Astrocyte (in vitro differentiated cells and primary cell): ENCODE measurements at places on chromosomes 2 and 18. TPM values are rescaled to one million over a fixed set of nuclear protein-coding genes. Genes with fewer than 3 reads are reported as not detected.

The CCDC68 gene
- 2.2 and 2.4 TPM in 2 replicates for total RNA-seq

The HTR2B gene
- 0.27 TPM in 1 of 2 replicates, not detected in the other for total RNA-seq

The GNLY gene
- not detected in 2 replicates for total RNA-seq

The EN1 gene
- 0.09 TPM in 1 of 2 replicates, not detected in the other for total RNA-seq

The POLE4 gene
- 45.6 and 57.2 TPM in 2 replicates for total RNA-seq

The SP9 gene
- total RNA-seq, result not detected in 2 replicates

The CCDC88A gene
- total RNA-seq, result 66.7 and 74.6 TPM in 2 replicates

The PTCD3 gene
- total RNA-seq, result 61.7 and 74.5 TPM in 2 replicates

The THUMPD2 gene
- 9.4 and 11.5 TPM in 2 replicates for total RNA-seq

The MAP2 gene
- total RNA-seq, result 11.8 and 15.9 TPM in 2 replicates

The TUBA3D gene
- not detected in 2 replicates for total RNA-seq

The MC5R gene
- total RNA-seq, result 0.26 and 0.57 TPM in 2 replicates

The CGREF1 gene
- 1.8 and 3.0 TPM in 2 replicates for total RNA-seq

GRCh38 chr2:214706986-214707385 is 102.5 kb downstream of the BARD1 start:
- no peaks in the 10 kb centered on the region for H3K27me3 ChIP-seq
- no peak overlapping the region for H3K27ac ChIP-seq
- peak; percentile 8 for DNase-seq
- H3K4me3 ChIP-seq, result no peak overlapping the region
- H3K36me3 ChIP-seq, result no peaks in the 10 kb centered on the region

GRCh38 chr2:12754643-12755042 is 37.9 kb downstream of the TRIB2 start:
- H3K4me1 ChIP-seq, result peaks cover 9% of the 10 kb centered on the region
- H3K36me3 ChIP-seq, result no peaks in the 10 kb centered on the region
- no peak overlapping the region for H3K27ac ChIP-seq
- no peaks in the 10 kb centered on the region for H3K27me3 ChIP-seq
- no peak overlapping the region for H3K4me3 ChIP-seq

DNA sequence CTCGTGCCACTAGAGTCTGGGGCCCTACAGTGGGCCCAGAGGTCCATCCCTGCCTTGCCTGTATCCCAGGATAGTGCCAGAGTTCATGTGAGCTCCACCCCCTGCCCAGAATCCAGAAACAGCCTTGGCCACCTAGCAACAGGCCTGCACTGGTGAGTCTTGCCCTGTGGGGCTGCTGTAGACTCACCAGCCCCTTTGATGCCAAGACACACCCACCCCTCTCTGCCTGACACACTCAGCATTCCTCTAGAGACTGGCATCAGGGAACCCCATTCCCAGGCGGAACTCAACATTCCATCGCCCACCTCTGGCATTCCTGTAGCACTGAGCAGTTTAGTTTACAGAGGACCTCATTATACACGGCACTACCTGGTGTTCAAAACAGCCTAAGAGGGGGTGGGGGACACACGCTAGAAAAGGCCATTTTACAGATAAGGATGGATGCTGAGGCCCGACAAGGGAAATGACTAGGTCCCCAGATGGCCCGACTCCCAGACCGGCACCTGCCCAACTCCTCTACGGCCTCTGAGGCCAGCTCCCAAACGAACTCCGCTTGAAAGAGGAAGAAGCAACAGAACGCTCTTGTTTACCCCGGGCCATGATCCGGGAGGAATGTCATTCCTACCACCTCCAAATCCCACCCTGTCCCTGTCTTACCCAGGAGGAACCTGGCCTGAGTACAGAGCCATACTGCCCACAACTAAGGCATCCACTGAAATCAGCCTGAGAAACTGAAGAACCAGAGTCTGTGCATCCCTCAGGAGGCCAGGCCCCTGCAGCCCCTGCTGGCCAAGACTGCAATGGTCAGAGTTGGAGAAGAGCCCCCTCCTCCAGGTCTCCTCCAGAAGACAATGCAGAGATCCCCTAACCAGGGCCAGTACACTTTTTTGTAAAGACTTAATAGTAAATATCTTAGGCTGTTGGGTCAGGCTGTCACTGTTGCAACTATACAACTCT is 180.2 kb downstream of the TNS1 start:
- no peaks in the 10 kb centered on the region for H3K27me3 ChIP-seq
- H3K36me3 ChIP-seq, result peaks cover 26% of the 10 kb centered on the region
- peak; percentile 57 for DNase-seq
- no peak overlapping the region for H3K4me3 ChIP-seq

GRCh38 chr18:35672897-35673296 is 91.4 kb downstream of the GALNT1 start:
- no peak overlapping the region for H3K4me3 ChIP-seq
- H3K36me3 ChIP-seq, result no peaks in the 10 kb centered on the region
- no peaks in the 10 kb centered on the region for H3K27me3 ChIP-seq

GRCh38 chr18:6362559-6363129 is 52.1 kb downstream of the L3MBTL4 start:
- H3K36me3 ChIP-seq, result no peaks in the 10 kb centered on the region
- H3K4me1 ChIP-seq, result no peaks in the 10 kb centered on the region
- peaks cover 3% of the 10 kb centered on the region for H3K27me3 ChIP-seq
- H3K27ac ChIP-seq, result no peak overlapping the region

- H3K27me3 ChIP-seq, result no peaks in the 10 kb centered on the region
- DNase-seq, result peak; percentile 69
- H3K4me1 ChIP-seq, result peaks cover 22% of the 10 kb centered on the region
- H3K36me3 ChIP-seq, result no peaks in the 10 kb centered on the region
- no peak overlapping the region for H3K4me3 ChIP-seq
- peak overlapping the region; percentile 52 for H3K27ac ChIP-seq
These were observed 51.4 kb upstream of the RIOK3 start for GRCh38 chr18:23401400-23402347.

DNA sequence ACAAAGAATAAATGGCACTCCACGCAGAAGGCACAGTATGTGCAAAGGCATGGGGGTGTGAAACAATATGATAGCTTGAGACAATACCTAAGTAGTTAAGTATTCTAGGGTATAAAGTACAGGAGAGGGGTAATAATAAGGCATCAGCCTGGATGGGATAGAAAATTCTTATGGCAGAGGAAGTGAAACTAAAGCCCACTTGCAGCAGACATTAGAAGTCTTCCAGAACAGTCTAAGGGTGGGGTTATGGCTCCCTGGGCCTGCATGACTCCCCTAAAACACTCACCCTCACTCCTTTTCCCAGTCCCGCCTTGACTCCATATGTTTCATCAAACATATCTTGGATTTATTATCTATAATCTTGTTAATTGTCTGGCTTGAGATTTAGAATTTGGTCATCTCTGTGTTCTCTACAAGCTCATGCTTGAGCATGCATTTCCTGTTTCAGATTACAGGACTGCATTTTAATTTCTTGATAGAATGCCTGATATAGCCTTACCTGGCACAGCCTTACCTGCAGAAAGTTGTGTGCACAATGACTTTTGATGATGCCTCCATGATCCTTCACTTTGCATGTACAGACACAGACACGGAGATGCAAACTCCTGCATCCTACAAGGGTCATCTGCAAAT is 28.5 kb upstream of the TMBIM1 start:
- peaks cover 18% of the 10 kb centered on the region for H3K4me1 ChIP-seq
- no peak for DNase-seq
- no peaks in the 10 kb centered on the region for H3K36me3 ChIP-seq
- H3K27me3 ChIP-seq, result no peaks in the 10 kb centered on the region

DNA sequence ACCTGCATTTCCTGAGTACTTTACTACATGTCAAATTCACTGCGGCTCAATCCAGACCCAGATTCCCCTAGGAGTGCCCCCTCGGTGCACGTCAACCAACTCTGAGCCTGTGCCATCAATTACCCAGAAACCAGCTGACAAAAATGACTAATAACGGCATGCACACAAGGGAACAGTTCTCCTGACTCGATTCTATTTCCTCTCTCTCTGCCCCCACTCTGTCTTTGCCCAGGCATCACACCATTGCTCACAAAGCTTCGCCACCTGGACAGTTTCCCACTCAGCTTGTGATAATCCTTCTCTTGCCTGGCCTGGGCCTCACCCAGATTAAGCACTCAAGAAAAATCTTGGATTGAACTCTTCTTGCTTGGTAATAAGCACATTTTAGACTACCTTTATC is 115.3 kb upstream of the NDUFV2 start:
- no peaks in the 10 kb centered on the region for H3K27me3 ChIP-seq
- peak; percentile 69 for DNase-seq
- peaks cover 13% of the 10 kb centered on the region for H3K4me1 ChIP-seq
- H3K27ac ChIP-seq, result no peak overlapping the region
- no peak overlapping the region for H3K4me3 ChIP-seq

- no peaks in the 10 kb centered on the region for H3K36me3 ChIP-seq
- peaks cover 24% of the 10 kb centered on the region for H3K4me1 ChIP-seq
- no peak overlapping the region for H3K27ac ChIP-seq
- DNase-seq, result no peak
These were observed 145.0 kb downstream of the NEDD4L start for GRCh38 chr18:58188996-58189395.

- no peak overlapping the region for H3K27ac ChIP-seq
- no peaks in the 10 kb centered on the region for H3K36me3 ChIP-seq
- H3K27me3 ChIP-seq, result no peaks in the 10 kb centered on the region
- H3K4me3 ChIP-seq, result no peak overlapping the region
These were observed 137.7 kb downstream of the THNSL2 start for GRCh38 chr2:88307817-88308216.

GRCh38 chr2:199440118-199440517 is 17.6 kb downstream of the SATB2 start:
- H3K27me3 ChIP-seq, result no peaks in the 10 kb centered on the region
- H3K27ac ChIP-seq, result no peak overlapping the region
- H3K4me1 ChIP-seq, result peaks cover 4% of the 10 kb centered on the region
- H3K36me3 ChIP-seq, result peaks cover 2% of the 10 kb centered on the region
- no peak overlapping the region for H3K4me3 ChIP-seq

- no peaks in the 10 kb centered on the region for H3K36me3 ChIP-seq
- DNase-seq, result no peak
- no peak overlapping the region for H3K4me3 ChIP-seq
- H3K27me3 ChIP-seq, result no peaks in the 10 kb centered on the region
- H3K4me1 ChIP-seq, result no peaks in the 10 kb centered on the region
- H3K27ac ChIP-seq, result no peak overlapping the region
These were observed 329.9 kb downstream of the TRIB2 start for GRCh38 chr2:13046557-13047165.

DNA sequence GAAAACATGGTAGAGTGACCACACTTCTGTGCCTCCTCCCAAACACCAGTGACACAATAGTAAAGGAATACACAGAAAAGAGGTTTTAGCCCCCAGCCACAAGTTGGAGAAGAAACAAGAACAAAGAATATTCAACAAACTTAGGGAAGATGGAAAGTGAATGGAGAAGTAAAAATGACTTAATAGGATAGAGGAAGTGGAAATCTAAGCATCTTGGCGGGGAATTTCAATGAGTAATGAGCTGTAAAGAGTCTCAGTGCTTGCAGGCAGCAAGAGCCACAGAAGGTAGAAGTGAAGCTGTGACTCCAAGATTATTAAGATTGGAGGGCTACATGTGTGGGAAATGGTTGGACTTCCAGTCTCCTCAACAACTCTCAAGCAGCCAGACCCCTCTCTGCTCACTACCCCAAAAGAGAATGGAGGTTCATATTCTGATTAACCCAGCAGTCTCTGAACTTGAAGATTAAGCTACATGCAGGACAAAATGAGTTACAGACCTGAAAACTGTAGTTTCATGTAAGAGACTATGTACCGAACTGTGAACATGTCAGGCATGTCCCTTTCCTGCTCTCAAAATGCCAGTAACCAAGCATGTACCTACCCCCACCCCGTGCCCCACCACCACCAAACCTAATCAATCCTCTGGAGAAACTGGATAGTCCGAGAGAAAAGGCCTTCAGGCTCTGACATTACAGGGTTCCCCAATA is 16.9 kb upstream of the HNRNPLL start:
- H3K4me1 ChIP-seq, result no peaks in the 10 kb centered on the region
- H3K27me3 ChIP-seq, result no peaks in the 10 kb centered on the region
- no peaks in the 10 kb centered on the region for H3K36me3 ChIP-seq
- no peak overlapping the region for H3K27ac ChIP-seq
- DNase-seq, result no peak

- H3K27ac ChIP-seq, result no peak overlapping the region
- no peak overlapping the region for H3K4me3 ChIP-seq
These were observed 21.5 kb upstream of the MFSD2B start for GRCh38 chr2:23988371-23988770.

GRCh38 chr2:120513776-120514357 is 167.9 kb downstream of the INHBB start:
- no peaks in the 10 kb centered on the region for H3K36me3 ChIP-seq
- no peak overlapping the region for H3K4me3 ChIP-seq
- H3K27ac ChIP-seq, result no peak overlapping the region
- peaks cover 7% of the 10 kb centered on the region for H3K4me1 ChIP-seq
- H3K27me3 ChIP-seq, result peaks cover 47% of the 10 kb centered on the region
- no peak for DNase-seq

GRCh38 chr2:165161510-165161909 is 42.3 kb downstream of the SCN3A start:
- H3K4me1 ChIP-seq, result peaks cover 4% of the 10 kb centered on the region
- H3K4me3 ChIP-seq, result no peak overlapping the region
- peak overlapping the region; percentile 47 for H3K27ac ChIP-seq

GRCh38 chr2:225662101-225662500 is 262.6 kb downstream of the NYAP2 start:
- H3K36me3 ChIP-seq, result no peaks in the 10 kb centered on the region
- H3K4me3 ChIP-seq, result no peak overlapping the region
- DNase-seq, result no peak
- H3K27ac ChIP-seq, result no peak overlapping the region
- H3K4me1 ChIP-seq, result no peaks in the 10 kb centered on the region

DNA sequence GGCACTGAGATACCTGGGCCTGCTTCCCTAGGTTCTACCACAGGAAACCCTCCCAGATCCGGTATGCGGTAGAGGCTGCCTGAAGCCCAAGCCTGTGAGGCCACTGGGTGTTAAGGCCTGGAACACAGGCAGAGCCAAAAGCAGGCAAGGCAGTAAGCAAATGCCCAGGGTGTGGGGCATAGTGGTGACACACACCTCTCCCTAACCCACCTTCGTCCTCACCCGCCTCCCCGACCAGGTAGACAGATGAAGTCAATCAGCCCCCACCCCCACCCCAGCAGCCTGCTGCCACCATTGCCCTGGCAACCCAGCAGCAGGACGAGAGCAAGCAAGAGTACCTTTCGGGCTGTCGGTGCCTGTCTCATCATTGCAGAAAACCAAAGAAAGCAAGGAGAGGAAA is 6.1 kb downstream of the DCTN1 start:
- H3K27me3 ChIP-seq, result no peaks in the 10 kb centered on the region
- DNase-seq, result no peak
- peaks cover 20% of the 10 kb centered on the region for H3K36me3 ChIP-seq
- H3K27ac ChIP-seq, result no peak overlapping the region

DNA sequence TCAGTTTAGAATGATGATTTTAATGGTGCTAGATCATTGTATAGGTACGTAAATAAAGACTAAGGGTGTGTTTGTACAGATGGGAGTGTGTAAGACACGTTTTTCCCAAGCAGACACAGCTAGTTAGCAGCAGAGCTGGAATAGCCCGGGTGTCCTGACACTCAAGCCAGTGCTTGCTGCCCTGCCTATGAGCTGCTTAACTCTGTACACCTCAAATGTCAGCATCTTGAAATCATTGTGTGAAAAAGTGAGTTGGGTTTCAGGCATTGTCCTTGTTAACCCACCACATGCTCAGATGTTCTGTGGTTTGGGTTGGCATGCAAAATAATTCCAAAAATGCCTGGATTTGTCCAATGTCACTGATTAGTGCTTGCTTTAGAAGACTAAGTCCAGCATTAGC is 13.0 kb upstream of the TET3 start:
- peaks cover 14% of the 10 kb centered on the region for H3K27me3 ChIP-seq
- no peaks in the 10 kb centered on the region for H3K36me3 ChIP-seq
- H3K27ac ChIP-seq, result no peak overlapping the region
- no peak overlapping the region for H3K4me3 ChIP-seq
